SW 1271 (cell line): ENCODE measurements at places on chromosomes 1 and 21.

- DNase-seq: no peak
These were observed 1.7 kb downstream of the BTG2 start for GRCh38 chr1:203306965-203307541.

DNA sequence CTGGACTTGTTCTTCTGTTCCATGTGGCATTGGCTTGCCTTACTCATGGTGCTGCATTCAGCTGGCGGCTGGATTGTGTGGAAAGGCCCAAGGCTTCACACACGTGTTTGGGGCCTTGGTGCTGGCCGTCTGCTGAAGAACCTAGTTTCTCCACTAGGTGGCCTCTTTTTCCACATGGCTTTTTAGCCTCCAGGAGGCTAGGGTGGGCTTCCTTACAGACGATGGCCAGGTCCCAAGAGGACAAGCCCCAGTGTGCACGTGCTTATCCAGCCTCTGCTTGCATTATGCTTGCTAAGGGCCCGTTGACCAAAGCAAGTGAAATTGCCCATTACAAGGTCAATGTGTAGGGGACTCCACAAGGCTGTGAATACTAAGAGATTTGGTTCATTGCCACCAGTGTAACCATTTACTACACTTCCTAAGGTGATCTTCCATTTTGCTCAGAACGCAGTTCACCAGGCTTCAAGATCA lies 47.5 kb upstream of the FOXO6 start:
- no peak for DNase-seq

DNA sequence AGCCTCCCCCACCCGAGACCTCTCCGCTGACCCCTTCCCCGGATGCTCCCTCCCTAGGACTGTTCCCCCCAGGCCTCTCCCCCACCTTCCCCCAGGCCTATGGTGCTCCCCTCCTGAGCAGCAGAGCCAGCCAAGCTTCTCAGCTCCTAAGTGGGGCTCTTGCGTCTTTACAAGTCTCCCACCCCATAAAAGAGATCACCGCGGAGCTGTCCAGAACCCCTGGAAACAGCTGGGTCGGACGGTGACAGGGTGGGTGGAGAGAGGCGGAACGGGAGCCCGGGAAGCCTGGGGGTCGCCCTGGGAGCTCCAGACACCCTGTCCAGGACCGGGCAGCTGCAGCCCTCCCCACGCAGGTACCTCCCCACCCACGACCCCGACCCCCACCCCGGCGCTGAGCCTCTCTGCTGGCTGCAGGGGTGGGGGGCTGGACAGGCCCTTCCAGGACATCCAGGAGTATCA lies 61.2 kb downstream of the WNT9A start:
- DNase-seq: no peak

DNA sequence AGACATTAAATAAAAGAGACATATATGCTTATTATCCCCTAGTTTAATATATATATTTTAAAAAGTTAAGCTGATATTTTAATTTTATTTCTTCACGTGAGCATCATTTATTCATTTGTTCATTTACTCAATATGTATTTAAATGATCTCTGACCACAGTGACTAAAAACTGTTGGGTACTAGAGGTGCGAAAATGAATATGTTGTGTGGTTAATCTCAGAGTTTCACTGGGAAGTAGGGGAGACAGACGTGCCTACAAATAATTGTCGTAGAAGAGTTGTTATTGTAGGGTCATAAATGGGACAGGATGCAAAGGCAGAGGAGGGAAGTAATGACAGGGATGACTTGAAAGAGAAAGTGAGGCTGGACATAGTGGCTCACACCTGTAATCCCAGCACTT lies 213.0 kb upstream of the CACYBP start:
- DNase-seq: no peak

DNA sequence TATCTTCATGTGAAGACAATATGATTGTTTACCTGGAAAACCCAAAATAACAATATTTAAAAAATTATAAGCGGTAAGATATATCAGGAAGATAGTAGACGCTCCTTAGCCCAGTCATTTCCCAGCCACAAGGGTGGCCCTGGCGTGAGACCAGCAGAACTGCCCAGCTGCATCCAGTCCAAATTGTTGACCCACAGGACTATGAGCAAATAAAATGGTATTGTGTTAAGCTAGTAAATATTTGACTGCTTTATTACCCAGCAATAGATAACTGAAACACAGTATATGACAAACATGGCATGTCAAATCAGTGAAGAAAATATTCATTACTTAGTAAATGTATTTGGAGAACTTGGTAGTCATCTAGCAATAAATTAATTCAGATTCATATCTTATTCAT lies 294.3 kb upstream of the SPAG17 start:
- no peak for DNase-seq

GRCh38 chr1:98277118-98277517 lies 356.3 kb upstream of the DPYD start:
- no peak for DNase-seq

DNA sequence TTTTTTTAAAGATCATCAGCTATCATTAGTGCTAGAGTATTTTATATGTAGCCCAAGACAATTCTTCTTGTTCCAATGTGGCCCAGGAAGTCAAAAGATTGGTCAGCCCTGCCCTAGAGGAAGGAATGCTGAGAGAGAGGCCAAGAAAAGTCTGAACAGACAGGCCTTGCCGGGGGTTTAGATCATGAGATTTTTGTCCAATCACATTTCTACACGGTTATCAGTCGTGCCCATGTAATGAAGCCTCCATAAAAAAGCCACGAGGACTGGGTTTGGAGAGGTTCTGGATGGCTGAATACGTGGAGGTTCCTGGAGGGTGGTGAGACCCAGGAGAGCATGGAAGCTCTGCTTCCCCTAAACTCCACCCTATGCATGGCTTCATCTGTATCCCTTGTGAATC lies 24.3 kb upstream of the ENO1 start:
- DNase-seq: no peak

- DNase-seq: no peak
These were observed 9.2 kb upstream of the GRHL3 start for GRCh38 chr1:24309762-24310485.

DNA sequence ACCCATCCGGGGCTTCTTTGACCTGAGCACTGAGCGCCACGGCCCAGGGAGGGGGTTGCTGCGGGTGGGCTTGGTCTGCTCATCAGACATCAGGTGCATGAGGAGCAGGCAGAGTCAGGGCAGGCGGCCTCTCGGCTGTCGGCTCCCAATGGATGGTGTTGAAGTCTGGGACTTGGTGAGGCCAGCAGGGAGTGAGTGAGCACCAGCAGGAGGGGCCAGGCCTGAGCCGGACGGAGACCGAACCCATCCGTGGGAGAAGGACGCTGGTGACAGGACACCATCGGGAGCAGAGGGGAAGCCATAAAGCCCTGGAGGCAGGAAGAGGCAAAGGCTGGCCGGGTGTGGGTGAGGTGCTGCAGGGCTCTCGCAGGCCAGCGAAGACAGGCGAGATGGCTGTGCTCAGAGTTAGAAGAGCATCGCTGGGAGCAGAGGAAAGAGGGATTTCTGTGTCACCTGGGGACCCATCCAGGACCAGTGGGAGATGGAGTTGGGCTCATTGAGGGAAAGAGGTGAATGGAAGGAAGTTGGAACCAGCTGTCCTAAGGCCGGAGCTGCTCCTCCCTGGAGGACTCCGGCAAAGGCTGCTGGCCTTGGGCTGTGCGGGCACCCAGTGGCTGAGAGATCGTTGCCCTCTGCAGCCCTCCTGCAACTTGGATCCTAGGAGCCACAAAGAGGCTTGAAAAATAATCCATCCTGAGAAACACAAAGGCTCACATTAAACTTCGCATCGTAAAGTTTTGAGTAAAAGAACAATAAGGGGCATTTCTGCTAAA lies 49.9 kb downstream of the PDE9A start:
- no peak for DNase-seq

GRCh38 chr1:77322061-77322900 lies 40.5 kb downstream of the AK5 start:
- DNase-seq: no peak

- no peak for DNase-seq
These were observed 1313.1 kb downstream of the MRPL39 start for GRCh38 chr21:24294171-24294570.

- DNase-seq: no peak
These were observed 1260.7 kb downstream of the PLA2G4A start for GRCh38 chr1:188089461-188089860.

DNA sequence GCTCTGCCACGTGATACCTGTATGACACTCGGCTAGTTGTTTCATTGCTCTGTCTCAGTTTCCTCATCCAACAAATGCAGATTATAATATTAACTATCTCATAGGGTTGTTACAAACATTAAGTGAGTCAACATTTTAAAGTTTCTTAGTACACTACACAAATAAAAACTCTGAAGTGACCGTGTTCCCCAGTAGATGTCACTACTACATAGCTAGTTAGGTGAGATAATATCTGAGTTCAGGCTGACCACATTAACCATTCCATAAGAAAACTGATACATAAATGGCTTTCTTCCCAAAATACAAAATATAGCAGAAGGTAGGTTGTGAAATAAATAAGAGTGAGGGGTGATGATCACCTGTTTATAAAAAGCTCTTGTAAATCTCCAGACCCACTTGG lies 214.1 kb downstream of the NUF2 start:
- DNase-seq: no peak

DNA sequence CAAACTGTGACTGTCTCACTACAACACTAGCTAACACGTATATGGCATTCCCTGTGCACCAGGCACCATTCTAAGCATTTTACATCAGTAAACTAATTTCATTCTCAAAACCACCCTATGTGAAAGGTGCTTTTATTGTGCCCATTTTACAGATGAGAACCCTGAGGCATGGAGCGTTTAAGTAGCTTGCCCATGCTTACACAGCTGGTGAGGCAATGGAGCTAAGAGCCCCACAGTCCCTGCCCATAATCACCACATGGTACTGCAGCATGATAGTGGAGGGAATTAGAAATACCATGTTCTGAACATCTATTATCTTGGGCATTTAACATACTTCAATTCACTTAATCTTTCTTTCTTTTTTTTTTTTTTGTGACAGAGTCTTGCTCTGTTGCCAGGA lies 31.1 kb upstream of the KLHDC8A start:
- DNase-seq: no peak

- no peak for DNase-seq
These were observed 2.7 kb downstream of the CDC14A start for GRCh38 chr1:100354971-100355394.

GRCh38 chr1:243413431-243414151 lies 157.8 kb downstream of the SDCCAG8 start:
- DNase-seq: no peak

GRCh38 chr1:235583511-235584001 lies 66.0 kb downstream of the GNG4 start:
- no peak for DNase-seq

GRCh38 chr1:7541629-7542028 lies 229.5 kb upstream of the VAMP3 start:
- no peak for DNase-seq

GRCh38 chr1:110763149-110763548 lies 88.4 kb upstream of the KCNA3 start:
- DNase-seq: no peak

- no peak for DNase-seq
These were observed 94.5 kb downstream of the SYT2 start for GRCh38 chr1:202615501-202616354.
